Kidney (tissue), 22 donors: ENCODE measurements at places on chromosomes 2 and 18.

GRCh38 chr18:56637711-56638231 is 621 bp downstream of the TXNL1 start:
- DNase-seq = peak; percentile 48

- DNase-seq = no peak
Observed at GRCh38 chr2:55441280-55441892, 21.7 kb upstream of the CCDC88A start.

GRCh38 chr2:43634604-43635306 is 2.3 kb upstream of the PLEKHH2 start:
- DNase-seq = no peak

- no peak for DNase-seq
Observed at GRCh38 chr2:22970284-22970975, 414.5 kb upstream of the KLHL29 start.

- DNase-seq = no peak
Observed at GRCh38 chr2:25089605-25090315, 47.9 kb downstream of the EFR3B start.
